ENCODE measurements at places on chromosomes 5 and 9.

GRCh38 chr5:125564317-125564975 lies 818.0 kb upstream of the ZNF608 start:
- no peak for DNase-seq

GRCh38 chr9:32387256-32387655 lies 2.8 kb downstream of the ACO1 start:
- no peak for DNase-seq

- DNase-seq: no peak
These were observed 79.8 kb downstream of the XRCC4 start for GRCh38 chr5:83157163-83157562.

DNA sequence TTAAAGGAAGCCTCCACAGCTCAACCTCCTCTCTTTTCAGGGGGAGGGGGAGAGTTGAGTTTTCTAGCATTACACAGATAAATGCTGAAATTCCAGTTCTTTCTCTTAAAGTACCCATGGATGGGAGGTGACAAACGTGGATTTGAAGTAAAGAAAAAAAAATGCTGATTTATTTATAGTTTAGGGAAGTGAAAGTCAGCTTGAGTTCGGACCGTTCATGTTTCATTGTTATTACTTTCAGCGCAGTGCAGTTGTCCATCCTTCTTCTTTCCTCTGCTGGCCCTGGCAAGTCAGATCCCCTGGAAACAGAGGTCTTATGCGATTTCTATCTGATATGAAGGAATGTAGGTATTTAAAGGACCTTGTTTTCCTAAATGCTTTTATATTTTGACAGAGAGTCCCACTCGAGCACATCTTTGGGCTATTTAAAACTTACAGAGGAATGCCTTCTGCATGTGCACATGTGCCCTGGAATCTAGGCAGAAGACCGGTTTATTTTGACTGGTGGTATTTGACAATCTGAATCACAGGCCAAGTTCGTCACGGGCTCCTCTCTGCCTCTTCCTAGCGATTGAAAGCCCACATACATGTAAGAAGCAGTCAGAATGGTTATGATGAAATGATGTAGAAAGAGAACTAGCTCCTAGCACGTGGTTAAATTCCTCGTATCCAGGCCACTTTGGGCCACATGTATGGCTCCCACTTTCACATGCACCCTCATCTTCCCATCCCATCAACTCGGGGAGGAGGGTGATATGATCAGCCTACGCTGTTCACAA lies 385.2 kb upstream of the KLF4 start:
- DNase-seq: no peak

GRCh38 chr5:67925511-67925910 lies 290.0 kb upstream of the PIK3R1 start:
- no peak for DNase-seq

DNA sequence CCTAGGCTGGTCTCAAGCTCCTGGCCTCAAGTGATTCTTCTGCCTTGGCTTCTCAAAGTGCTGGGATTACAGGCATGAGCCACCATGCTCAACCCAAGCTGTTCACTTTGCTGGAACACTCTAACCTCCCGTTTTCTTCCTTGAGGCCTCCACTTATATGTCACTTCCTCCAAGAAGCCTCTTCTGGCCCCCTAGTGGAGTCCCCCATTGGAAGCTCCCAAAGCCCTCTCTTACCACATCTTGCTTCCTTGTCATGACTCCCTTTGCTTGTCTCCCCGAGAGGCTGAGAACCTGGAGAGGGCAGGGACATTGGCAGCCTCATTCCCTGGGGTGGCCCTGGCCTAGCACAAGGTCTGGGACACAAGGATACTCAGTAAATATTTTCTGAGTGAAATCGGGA lies 80.8 kb downstream of the PDE6A start:
- no peak for DNase-seq

GRCh38 chr9:4022435-4023067 lies 277.3 kb downstream of the GLIS3 start:
- no peak for DNase-seq

GRCh38 chr9:107706701-107707427 lies 217.3 kb upstream of the KLF4 start:
- no peak for DNase-seq

- DNase-seq: no peak
These were observed 25.1 kb downstream of the ERAP2 start for GRCh38 chr5:96901384-96901783.
